ENCODE measurements at places on chromosomes 12 and 14.

GRCh38 chr12:105222284-105222655 lies 13.7 kb downstream of the APPL2 start:
- DNase-seq: no peak

- DNase-seq: no peak
Observed at GRCh38 chr12:132695431-132695830, 8.0 kb downstream of the PXMP2 start.

DNA sequence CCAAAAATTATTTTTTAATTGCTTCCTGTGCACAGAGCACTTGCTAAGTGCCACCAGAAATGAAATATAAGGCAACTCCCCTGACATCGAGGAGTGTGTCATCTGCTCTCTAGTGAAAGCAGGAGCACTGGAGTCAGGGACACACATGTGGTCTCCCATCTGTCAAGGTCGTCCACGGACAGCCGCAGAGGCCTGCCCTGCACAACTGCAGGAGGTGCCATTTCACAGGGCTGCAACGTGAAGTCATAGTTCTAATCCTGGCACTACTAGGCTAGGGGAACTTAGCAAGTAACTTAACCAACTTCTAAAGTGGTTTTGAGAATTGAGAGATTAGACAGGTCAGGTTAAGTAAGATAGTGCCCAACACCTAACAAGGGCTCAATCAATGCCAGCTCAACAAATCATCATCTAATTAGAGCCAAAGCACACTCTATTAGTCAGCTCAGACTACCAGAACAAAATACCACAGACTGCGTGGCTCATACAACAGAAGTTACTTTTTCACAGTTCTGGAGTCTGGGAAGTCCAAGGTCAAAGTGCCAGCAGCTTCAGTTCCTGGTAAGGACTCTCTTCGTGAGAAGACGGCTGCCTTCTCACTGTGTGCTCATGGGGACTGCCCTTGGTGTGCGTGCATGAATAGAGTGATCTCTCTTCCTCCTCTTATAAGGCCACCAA lies 30.7 kb downstream of the FOXN3 start:
- no peak for DNase-seq

DNA sequence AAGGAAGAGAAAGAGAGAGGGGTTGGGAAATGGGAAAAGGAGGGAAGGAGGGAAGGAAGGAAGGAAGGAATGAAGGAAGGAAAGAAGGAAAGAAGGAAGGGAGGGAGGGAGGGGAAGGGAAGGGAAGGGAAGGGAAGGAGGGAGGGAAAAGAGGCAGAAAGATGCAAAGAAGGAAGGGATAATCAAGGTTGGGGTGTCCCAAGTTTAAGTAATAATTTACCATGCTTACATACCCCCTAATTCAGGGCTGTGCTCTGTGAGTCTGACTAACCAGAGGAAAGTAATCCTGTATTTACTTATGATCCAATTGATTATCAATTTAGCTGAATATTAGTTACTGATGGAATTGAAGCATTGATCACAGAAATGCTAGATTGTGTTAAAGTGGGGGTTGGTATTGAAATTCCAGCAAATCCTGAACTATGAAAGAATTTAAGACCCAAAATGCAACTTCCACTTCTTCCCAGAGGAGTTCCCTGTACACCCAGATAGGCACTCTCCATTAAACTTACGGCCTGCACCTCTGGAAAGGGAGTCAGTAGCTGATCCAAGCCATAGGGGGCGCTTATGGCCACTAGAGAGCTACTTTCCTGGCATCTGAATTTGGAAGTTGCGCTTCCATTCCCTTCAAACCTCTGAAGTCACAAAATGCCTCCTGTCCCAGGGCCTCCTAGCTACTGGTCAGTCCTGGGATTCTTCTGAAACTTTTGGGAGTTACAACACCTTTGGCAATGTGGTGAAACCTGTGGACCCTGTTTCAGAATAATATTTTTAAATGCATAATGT lies 162.7 kb upstream of the PWP1 start:
- DNase-seq: no peak

DNA sequence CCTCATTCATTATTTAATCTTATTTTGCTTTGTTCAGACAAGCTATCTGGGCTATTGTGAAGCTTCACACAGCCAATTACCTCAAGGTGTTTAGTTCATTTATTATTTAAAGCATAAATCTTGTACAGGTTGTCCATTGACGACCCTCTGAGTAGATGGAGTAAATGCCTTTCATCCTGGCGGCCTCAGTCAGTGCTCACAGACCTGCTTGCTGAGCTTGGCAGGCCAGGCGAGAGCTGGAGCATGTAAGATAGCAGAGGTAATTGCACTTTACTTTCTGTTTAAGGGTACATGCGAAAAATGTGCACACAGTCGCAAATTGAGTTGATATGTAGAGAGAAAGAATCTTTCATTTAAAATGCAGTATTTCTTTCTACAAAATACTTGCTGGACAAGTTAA lies 224.4 kb downstream of the NPAS3 start:
- DNase-seq: no peak

DNA sequence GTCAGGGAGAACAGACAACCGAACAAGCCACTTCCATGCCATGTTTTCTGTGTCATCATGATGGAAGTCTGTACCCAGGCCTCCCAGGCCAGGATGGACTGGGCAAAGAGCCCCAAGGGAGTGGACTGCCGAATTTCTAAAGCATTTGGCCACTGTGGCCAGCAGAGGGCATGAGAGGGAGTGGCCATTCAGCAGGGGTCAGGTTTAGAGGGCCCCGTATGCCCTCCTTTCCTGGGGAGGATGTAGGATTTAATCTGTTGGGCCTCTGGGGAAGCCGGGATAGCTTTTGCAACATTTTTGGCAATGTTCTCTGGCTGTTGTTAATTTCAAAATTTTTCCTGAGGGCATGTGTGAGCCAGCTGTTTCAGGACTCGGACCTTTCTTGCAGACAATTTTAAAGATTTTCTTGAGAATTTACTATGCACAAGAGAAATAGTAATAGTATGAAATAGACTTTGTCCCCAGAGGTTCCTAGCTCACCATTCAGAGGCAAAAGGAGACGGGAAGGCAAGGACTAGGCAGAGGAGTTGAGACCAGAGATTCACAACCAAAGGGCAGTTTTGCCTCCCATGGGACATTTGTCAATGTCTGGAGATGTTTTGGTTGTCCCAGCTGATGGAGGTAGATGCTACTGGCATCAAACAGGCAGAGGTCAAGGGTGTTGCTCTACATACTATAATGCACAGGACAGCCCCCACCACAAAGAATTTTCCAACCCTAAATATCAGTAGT lies 18.0 kb downstream of the ACACB start:
- peak; percentile 25 for DNase-seq

- DNase-seq: no peak
Observed at GRCh38 chr12:69686731-69687130, 12.4 kb downstream of the BEST3 start.

GRCh38 chr14:49621114-49621881 lies 699 bp downstream of the MGAT2 start:
- peak; percentile 73 for DNase-seq

GRCh38 chr12:6555018-6555691 lies 687 bp downstream of the IFFO1 start:
- DNase-seq: no peak

GRCh38 chr12:28096649-28097048 lies 93.6 kb upstream of the CCDC91 start:
- DNase-seq: no peak

DNA sequence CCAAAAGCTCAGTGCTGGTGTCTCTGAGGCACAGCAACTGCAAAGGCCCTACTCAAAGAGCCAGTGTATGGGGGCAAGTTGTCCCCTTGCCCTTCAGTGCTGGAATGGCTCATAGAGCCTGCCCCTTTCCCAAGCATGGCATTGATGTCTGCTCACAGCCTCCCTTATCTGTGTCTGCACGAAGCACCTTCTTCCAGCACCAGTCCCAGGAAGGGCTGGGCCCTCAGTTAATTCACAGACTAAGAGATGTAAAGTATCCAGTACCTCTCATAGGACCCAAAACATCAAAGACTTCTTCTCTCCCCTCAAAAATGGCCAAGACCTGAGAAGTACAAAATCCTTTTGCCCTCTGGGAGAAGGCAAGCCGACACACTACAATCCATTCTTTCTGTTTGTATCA lies 1.6 kb upstream of the CMAS start:
- no peak for DNase-seq

- peak; percentile 54 for DNase-seq
Observed at GRCh38 chr12:68631227-68631626, 20.5 kb downstream of the RAP1B start.

DNA sequence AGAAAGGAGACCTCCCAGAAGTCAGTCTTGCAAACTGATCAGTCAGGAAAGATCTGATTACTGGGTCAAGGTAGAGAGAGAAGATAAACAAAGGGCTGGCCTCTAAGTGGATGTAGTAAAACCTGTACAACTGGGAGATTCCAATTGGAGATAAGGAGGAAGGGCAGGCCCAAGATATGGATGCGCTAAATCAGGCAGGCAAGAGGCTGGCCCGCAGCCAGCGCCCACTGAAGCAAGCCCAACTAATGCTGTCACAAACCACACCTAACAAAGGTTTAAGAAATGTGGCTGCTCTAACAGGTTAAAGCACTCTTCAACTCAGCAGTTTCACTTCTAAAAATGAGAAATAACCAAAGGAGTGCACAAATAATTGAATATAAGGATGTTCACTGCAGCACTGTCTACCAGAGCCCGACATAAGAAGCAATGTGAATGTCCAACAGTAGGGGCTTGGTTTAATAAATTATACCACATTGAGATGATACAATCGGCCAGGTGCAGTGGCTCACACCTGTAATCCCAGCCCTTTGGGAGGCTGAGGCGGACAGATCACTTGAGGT lies 4.7 kb downstream of the GLTP start:
- DNase-seq: no peak

DNA sequence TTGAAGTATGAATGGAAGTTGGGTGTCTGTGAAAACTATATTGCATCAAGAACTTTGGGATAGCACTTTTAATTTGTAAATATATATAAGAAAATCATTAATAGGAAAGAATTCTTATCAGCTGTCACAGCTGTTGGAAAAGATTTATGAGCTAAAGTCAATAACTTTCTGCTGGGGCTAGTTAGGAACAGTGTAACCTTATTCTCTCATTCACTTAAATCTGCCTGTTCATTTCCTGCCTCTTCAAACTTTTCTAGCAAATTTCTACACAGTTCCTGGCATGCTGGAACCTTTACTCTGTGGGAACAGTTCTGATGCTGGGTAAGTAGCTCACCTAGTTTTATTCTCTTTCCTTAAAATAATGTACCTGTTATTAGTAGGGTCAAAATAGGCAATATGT lies 109.9 kb downstream of the SCN8A start:
- no peak for DNase-seq

DNA sequence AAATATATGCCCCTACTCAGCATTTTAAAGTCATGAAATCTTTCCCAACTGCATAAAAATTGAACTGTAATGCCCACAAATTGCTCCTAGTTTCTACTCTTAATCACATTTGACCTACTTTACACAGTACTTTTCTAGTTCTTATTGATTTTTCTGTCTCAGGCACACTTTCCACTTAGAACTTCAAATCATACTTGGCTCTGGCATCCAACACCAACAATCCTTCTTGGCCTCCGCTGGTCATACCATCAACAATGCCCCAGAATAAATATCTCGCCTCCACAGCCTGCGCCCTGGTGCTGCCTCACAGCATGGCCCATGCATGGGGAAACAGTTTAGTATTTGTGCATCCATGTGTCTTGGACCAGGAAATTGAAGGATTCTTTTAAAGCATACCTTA lies 107.5 kb upstream of the SYT10 start:
- DNase-seq: no peak

- no peak for DNase-seq
Observed at GRCh38 chr12:85633491-85633890, 202.7 kb downstream of the RASSF9 start.

GRCh38 chr14:72736786-72737559 lies 156.9 kb downstream of the DPF3 start:
- DNase-seq: peak; percentile 19

DNA sequence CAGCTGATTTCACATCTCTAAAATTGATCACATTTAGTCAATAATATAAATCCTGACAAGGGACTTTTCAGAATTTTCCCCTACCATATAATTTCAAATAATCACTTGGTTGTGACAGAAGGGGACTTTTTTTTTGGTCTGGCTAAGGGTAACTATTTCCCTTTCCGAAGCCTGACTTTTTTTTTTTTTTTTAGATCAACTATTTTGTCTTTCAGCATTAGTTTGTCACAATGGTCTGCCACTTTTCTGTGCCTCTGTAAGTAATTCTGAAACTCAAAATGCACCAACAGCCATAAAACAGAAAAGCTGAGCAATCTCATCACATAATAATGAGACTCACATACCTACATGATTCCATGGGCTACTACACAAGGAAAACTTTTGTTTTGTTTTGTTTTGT lies 266.4 kb downstream of the SSPN start:
- no peak for DNase-seq

GRCh38 chr12:12791756-12792369 lies 6.4 kb downstream of the APOLD1 start:
- DNase-seq: no peak

- DNase-seq: no peak
Observed at GRCh38 chr12:105499205-105499604, 168.7 kb downstream of the C12orf75 start.

- DNase-seq: peak; percentile 56
Observed at GRCh38 chr12:95201056-95201670, 16.1 kb downstream of the FGD6 start.

DNA sequence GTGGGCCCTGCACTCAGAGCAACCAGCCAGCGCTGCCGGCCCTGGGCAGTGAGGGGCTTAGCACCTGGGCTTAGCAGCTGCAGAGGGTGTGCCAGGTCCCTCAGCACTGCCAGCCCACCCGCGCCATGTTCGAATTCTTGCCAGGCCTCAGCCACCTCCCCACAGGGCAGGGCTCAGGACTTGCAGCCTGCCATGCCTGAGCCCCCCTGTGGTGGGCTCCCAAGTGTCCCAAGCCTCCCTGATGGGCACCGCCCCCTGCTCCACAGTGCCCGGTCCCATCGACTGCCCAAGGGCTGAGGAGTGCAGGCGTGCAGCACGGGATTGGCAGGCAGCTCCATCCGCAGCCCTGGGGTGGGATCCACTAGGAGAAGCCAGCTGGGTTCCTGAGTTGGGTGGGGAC lies 98.0 kb upstream of the NID2 start:
- DNase-seq: no peak

GRCh38 chr12:86230516-86231146 lies 25.6 kb downstream of the MGAT4C start:
- DNase-seq: peak; percentile 8

- peak; percentile 19 for DNase-seq
Observed at GRCh38 chr12:13074396-13075117, 28.9 kb downstream of the GSG1 start.

GRCh38 chr12:6620137-6620884 lies 13.1 kb upstream of the CHD4 start:
- DNase-seq: peak; percentile 69

GRCh38 chr14:76867516-76868453 lies 41.6 kb downstream of the LRRC74A start:
- DNase-seq: no peak

GRCh38 chr12:113396828-113397496 lies 6.7 kb downstream of the SDS start:
- DNase-seq: no peak

- DNase-seq: no peak
Observed at GRCh38 chr12:54350743-54351142, 13.5 kb downstream of the GPR84 start.
